NCI-H2171 (cell line): ENCODE measurements at places on chromosomes 4 and X.

GRCh38 chr4:54067166-54067565 is 2.8 kb upstream of the CHIC2 start:
- DNase-seq, result no peak

DNA sequence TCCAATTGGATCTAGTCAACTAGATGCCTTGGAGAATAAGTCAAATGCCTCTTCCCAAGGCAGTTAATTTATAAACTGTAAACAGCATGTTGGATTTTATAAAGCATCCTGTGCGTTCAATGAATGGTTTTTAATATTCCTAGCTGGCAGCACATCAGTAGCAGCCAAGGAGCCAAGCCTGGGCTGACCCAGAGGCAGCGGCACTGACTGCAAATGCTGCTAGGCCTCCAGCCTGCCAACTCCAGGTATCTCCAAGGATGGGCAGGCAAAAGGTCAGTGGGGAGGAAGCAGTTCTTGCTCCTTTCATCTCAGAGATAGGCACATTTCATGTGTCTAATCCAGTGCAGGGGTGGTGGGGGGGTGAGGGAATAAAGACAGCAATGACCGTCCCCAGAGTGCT is 9.5 kb downstream of the NDP start:
- no peak for DNase-seq

GRCh38 chr4:141210168-141210567 is 10.5 kb upstream of the ZNF330 start:
- no peak for DNase-seq

GRCh38 chr4:147094238-147094637 is 148.6 kb upstream of the TTC29 start:
- DNase-seq, result no peak

GRCh38 chr4:100828986-100829685 is 311.3 kb upstream of the EMCN start:
- DNase-seq, result no peak

DNA sequence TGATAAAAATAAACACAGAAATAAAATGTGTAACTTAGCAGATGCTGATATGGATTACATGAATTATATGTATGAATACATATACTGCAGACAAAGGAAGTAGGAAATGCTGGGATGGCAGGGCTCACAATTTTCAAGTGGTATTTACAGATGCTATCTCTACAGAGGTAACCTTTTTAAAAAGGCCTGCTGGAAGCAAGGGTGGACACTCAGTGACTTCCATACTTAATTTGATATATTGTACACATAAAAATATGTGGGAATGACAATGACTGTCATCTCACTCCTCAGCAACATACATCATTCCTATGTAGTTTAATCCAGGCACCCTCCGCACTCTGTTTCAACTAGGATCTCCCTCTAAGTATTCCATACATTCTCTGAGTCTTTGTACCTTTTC is 452.9 kb downstream of the DTHD1 start:
- DNase-seq, result no peak

DNA sequence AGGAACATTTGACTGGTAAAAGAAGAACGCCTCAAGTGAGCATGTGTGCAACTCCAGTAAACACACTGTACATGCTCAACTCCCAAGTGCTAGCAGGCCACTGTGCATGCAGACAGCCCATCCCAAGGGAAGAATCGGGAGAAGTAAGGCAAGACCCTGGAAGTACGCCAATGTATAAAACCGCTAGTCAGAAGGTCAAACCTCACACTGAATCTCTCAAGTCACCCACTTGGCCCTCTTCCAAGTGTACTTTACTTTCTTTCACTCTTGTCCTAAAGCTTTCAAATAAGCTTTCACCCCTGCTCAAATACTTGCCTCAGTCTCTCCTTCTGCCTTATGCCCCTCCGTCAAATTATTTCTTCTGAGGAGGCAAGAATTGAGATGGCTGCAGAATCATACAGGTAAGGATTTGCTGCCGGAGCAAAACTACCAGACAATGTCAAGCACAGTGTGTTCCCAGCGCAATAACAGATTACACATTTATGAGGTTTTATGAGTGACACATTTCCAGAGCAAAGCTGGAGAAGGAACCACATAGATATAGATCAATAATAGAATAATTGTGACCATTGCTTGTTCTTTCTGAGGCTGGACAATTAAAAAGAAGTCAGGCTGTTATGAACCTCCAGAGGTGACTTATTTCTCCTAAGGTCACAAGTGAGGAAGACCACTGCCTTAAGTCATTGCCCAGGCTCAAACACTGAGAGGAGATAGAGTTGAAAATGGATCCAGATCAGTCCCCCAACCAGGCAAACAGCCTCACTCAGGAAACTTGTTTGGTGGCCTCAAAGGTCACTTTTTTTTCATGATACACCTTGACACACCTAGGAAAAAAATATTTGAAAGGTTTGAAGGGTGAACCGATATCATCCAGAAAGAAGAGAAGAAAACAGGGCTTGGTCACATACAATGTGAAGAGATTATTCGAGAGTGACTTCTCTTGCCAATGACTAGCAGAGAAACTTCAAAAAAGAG is 26.3 kb downstream of the CXCL1 start:
- no peak for DNase-seq

GRCh38 chr4:147829401-147830101 is 97.7 kb downstream of the ARHGAP10 start:
- DNase-seq, result no peak

DNA sequence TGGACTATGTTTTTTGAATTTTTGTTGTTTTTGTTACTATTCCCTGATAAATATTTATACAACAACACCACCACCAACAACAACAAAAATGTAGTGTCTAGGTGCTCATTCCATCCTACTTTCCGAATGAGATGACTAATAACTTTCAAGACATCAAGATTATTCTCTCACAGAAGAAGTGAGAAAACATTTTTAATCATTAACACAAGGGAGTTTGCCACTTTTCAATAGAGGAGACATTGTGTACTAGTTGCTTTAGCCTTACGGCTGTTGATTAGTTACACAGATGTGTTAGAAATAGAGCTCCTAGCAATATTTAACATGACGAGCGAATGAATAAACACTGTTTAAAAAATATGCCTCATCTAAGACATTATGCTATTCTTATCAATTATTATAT is 898.8 kb downstream of the C4orf33 start:
- no peak for DNase-seq

DNA sequence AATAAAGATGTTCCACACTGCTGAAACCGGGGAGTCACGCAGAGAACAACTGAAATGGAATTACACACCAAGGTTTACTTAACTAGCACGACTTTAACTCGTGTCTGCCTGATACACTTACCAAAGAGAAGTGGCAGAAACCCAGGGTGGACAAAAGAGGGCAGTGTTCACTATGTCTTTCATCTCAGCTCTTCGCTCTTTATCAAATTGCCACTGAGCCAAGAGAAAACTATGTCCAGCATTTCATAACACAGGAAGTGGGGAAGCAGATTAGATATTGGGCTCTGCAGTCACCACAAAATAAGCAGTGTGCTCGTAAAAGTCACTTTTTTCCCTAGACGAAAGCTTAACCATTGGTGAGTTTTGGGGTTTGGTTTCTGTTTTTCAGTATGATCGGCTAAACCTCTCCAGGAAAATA is 155.7 kb downstream of the CHIC2 start:
- DNase-seq, result no peak

DNA sequence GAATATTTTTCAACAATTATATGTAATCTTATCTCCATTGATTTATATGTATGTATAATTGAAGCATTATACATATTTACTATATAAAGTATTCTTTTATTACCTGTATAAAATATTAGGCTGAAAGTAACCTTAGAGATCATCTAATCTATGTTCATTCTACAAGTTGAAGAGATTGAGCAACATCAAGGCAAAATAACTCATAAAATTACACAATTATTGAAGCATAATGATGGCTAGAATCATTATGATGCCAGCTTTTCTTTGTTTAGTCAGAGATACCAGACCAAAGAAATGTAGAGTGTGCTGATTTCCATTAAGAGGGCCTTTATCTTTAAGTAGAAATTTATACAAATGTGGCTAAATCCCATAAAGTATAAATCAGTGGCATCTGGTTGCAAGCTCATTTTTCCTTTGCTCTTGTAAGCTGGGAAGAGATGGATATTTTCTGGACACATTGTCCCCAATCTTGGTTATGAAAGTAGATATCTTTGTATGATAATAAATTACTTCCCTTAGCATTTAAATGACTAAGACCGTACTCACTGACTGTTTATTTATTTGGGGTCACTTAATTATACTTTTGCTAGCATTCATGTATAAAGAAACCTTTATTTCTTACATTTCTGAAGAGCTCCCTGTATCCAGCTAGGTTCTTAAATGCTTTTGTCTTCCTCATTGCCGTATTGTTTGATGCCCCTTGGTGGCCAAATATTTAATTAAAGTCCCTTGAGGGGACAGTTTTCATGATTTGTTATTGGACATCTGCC is 339.8 kb downstream of the PCDH7 start:
- no peak for DNase-seq

DNA sequence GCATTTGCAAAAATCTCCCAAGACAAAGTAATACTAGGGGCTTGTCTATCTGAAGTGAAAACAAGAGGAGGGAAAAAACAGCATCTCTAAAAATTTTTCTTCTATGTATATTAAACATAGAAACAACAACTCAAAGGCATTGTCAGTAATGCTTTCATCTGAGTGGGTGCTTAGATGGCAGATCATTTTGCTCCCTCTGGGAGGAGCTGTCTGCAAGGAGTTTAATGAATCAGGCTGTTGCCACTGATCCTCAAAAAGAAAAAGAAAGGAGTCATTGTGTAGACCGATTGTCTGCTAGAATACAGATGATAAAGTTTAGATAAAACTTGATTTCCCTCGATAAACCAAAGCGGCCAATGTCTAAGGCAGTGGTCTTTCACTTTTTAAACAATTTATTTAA is 49.7 kb upstream of the KLHL8 start:
- DNase-seq, result peak; percentile 0

DNA sequence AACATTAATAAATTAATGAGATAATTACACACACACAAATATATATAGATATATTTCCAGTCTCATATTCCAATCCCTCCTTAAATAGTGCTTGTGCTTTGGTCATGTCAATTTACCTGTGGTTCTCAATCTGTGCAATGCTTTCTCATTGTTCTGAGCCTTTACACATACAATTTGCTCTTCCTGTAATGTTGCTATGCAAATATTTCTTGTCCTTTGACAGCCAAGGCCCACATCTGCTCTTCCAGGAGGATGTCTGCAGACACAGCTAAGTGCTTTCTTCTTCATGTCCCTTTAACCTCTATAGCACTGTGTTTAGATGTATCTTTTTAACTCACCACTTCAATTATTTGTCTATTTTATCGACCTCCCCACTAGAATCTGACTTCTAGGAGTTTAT is 67.3 kb upstream of the RAPGEF2 start:
- DNase-seq, result no peak
